ENCODE measurements at places on chromosomes 5 and 9.

DNA sequence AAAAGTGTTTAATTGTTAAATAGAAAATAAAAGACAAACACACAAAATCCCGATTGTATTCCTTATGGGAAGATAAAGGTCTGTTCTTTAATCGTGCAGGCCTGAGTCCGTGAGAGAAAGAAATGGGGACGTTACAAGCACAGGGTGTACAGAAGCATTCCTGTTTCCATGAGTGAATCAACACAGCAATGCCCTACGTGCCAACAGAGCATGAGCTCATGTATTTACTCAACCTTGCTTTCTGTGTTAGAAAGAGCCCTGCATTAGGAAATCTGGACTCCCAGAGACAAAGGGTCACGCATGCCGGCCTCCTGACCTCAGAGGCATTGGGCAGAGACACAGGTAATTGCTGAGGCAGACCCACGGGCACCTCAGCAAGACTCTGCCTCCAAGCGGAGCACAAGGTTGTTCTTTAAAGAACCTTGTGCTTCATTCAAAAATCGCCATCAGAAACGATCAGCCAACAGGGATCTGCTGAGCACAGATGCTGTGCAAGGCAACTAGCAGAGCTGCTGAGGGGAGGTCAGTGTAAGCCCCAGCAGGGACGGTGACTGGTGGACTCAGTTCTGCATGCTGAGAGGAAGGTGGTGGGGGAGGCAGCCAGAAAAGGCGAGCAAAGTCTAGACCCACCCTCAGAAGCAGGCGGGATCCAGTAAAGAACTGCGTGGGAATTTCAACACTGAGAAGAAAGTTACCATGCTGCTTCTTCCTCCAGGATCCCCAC, 101.0 kb downstream of the TLE1 start:
- DNase-seq: no peak

GRCh38 chr5:10507575-10508096, 56.2 kb upstream of the ANKRD33B start:
- DNase-seq: no peak

GRCh38 chr9:77708064-77708815, 60.1 kb upstream of the GNA14 start:
- DNase-seq: no peak

DNA sequence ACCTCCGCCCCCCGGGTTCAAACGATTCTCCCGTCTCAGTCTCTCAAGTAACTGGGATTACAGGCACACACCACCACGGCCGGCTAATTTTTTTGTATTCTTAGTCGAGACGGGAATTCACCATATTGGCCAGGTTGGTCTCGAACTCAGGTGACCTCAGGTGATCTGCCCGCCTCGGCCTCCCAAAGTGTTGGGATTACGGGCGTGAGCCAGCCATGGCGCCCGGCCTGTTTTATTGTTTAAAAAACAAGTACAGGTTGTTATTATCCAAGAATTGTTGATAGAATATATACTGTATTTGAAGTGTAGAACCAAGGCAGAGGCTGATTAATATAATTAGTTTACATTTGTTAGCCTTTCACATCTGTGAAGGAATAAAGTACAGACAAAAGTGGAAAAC, 8.9 kb downstream of the PARP8 start:
- DNase-seq: no peak

DNA sequence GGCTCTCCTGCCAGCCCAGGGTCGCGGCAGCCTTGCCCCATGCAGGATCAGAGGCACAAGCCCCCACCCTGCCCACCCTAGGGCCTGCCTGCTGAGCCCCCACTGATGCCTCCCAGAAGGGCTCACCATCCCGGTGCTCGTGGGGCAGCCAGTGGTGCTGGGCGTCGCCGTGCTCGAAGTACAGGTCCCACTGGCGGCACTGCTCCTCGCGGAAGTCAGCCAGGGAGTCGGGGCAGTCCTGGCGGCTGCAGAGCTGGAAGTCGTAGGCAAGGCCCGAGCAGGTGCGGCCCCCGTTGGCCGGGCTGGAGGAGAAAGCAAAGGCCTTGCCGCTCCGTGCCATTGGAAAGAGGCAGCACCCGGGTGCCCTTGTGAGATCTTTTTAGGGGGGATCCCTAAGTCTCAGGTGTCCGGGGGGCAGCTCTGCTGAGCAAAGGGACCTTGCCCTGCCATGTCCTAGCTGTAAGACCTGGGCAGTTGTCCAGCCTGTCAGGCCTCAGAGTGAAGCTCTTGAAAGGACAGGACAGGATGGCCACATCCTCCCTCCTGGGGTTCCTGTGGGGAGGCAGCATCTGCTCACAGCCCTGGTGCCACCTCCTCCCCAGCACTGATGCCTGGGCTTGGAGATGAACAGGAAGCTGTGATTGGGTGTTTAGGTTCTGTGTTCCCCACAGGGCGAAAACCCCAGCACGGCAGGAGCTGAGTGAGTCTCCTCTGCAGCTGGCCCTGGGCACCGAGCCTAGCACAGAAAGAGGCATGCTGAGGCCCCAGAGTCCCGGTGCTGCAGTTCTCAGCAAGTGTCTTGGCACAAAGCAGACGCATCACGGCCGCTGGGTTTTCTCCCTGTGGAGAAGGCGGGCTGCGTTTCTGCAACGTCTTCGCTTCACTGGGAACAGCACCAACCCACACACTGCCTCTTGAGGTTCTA, 77.7 kb downstream of the ZNF354C start:
- no peak for DNase-seq

DNA sequence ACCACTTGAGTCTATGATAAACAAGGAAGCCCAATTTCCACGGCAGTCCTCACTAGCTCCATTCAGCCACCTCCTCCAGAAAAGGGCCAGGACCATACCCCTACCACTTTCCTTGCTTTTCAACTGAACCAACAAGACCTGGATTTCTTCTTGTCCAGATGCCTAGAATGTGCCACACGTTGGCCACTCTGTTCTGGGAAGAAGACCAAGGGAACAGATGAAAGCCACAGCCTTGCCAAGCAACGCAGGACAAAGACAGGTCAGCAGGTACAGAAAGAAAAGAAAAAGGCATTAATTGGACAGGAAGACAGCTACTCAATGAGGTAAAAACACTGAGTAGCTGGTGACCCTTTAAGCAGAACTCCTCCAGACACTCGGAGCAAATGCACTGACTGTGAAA, 2.2 kb downstream of the CCNJL start:
- no peak for DNase-seq

GRCh38 chr5:161235569-161235968, 311.0 kb downstream of the GABRB2 start:
- DNase-seq: no peak

DNA sequence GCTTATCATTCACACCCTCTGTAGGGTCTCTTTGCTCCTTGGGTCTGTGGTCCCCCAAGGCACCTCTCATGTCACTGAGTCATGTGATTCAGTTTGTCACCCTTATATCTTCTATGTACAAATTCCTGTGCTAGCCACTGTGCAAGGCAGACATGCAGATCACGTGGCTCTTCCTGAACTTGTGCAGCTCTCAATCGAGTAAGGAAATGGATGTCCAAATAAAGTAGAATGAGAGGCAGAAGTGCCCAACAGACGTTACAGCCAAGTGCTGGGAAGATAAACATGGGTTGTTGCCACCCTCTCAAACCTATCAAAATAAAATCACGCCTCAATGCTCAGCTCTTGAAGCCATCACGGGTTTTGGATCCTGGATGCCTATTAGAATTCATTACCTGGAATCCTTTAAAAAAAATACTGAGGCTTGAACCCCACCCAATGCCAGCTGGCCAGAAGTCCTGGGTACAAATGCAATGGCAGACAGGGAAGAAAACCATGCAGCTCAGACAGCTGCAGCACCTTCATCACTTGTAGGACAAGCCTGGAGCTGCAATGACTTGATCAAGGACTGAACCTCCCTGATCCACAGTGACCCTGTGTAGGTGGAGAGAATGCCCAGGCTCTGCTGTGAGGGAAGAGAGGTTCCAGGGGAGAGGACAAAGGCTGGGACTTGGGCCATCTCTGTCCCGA, 228.7 kb upstream of the DAP start:
- DNase-seq: no peak
